SW 1271 (cell line): ENCODE measurements at places on chromosomes 7 and 10.

DNA sequence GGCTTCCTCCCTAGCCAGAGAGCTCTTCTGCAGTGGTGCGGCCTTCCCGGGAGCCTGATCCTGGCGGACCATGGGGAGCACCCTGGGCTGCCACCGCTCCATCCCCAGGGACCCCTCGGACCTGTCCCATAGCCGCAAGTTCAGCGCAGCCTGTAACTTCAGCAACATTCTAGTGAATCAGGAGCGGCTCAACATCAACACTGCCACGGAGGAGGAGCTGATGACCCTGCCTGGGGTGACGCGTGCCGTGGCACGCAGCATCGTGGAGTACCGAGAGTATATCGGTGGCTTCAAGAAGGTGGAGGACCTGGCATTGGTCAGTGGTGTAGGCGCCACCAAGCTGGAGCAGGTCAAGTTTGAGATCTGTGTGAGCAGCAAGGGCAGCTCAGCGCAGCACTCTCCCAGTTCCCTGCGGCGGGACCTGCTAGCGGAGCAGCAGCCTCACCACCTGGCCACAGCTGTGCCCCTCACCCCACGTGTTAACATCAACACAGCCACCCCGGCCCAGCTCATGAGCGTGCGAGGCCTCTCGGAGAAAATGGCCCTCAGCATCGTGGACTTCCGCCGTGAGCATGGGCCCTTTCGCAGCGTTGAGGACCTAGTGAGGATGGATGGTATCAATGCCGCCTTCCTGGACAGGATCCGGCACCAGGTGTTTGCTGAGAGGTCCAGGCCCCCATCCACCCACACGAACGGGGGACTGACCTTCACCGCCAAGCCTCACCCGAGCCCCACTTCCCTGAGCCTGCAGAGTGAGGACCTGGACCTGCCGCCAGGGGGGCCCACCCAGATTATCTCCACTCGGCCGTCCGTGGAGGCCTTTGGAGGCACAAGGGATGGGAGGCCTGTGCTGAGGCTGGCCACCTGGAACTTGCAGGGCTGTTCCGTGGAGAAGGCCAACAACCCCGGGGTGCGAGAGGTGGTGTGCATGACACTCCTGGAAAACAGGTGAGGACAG lies 1.5 kb downstream of the EEPD1 start:
- DNase-seq, result no peak

DNA sequence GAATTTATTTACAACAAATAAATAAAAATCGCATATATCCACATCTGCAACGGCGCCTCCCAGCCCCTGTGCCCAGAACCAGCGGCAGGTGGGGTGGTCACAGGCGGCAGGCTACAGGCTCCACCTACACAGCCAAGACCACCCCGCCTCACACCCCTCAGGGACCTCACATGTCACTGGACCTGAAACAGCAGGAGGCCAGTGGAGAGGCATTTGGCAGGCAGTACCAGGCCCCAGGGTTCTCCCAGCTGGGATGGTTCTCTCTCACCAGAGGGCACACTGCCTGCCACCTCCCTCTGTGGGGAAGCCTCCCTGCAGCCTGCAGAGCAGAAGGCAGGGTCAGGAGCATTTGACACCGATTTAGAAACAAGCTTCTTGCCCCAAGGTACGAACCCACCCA lies 81.5 kb downstream of the MAD1L1 start:
- no peak for DNase-seq

- no peak for DNase-seq
These were observed 19.8 kb downstream of the MDFIC start for GRCh38 chr7:114941692-114942091.

- no peak for DNase-seq
These were observed 229.7 kb upstream of the PITRM1 start for GRCh38 chr10:3402187-3402751.

DNA sequence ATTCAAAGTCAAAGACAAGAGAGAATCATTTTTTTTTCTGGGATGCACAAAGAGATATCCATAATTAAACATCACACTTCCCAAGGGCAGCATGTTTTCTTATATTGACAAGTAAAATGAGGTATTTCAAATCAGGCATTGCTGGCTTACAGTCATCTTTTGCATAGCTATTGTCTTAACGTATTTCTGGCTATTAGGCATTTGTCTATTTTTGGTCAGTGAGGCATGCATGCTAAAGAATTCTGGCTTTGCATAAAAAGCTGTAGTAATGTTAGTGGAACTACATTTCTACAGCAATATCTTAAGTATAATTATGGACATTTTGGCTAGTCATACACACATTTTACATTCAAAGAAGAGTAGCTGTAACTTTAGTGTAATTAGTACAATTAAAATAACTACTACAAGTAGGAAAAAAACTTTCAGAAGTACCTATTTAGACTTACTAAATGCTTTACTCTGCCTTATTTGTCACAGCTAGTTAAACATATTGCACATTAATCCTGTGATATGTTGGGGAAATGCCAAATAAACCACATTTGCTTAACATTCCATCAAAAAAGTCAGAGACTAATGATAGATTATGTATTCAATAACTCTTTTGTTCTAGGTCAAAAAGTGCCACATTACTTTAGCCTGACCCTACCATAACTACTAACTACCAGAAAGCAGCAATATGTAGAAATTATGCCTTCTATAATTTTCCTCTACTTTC lies 76.4 kb downstream of the RELN start:
- DNase-seq, result no peak
